CD8-positive, alpha-beta T cell (primary cell): ENCODE measurements at places on chromosomes 7 and 10.
A peak's percentile ranks its signal among the peaks of the same experiment; 100 is the strongest.

DNA sequence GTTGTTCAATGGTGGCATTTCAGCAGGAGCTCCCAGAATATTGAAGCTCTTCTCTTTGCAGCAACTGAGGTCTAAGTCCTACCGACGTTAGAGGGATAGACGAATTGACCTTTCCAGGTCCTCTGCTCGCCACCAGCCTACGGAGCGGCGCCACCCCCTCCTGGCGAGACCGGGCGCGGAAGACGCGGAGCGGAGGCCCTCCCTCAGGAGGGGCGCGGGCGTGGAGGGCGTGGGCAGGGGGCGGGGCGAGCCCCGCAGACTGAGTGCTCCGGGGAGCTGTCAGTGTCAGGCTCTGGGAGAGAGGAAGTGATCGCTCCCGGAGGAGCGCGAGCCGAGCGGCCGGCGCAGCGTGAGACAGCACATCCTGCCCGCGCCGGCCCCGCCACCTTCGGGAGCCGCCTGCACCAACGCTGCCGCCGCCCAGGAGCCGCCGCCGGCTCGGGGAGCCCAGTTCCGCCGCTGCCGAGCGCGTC is at the start of gene DYNC1I1:
Gene DYNC1I1, plus strand, starts transcription at position 257 of the 473 bp plus-strand sequence. CDS start 32,176 bp downstream, outside the sequence.
- no peak for DNase-seq

- no peak for DNase-seq
Measured at GRCh38 chr7:113392841-113393540, 274.6 kb upstream of the SMIM30 start.

GRCh38 chr10:113087165-113088029 is 137.3 kb downstream of the TCF7L2 start:
- no peak for DNase-seq

GRCh38 chr10:86520871-86521677 is 518 bp downstream of the WAPL start:
- peak; percentile 60 for DNase-seq

- DNase-seq, result no peak
Measured at GRCh38 chr7:158885624-158886023, 29.3 kb downstream of the DYNC2I1 start.

GRCh38 chr7:94297397-94297838 is 97.3 kb upstream of the COL1A2 start:
- no peak for DNase-seq

DNA sequence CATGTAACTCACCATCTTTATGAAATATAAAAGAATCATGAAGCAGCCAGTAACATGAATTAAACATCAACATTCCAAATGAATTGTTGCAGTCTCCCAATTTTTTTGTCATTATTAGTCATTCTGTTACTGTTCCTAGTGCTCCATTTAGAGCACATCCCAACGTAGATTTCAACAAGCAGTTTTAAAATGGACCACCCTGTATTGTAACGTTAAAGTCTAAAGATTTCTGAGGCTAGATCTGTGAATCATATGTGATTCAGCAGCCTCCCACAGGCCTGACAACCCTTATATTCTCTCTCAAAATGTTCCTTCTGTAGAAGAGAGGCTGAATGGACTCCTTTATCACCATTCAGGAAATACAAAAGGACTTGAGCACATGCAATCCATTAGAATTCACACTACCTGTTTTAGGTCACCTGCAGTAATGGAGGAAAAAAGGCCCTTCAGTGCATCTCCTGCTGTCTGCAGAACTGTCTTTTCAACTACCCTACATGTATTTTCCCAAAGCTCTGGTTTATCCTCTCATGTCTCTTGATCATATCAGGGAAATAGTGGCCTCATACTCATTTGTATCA is 81.4 kb downstream of the CACNA2D1 start:
- DNase-seq, result no peak

DNA sequence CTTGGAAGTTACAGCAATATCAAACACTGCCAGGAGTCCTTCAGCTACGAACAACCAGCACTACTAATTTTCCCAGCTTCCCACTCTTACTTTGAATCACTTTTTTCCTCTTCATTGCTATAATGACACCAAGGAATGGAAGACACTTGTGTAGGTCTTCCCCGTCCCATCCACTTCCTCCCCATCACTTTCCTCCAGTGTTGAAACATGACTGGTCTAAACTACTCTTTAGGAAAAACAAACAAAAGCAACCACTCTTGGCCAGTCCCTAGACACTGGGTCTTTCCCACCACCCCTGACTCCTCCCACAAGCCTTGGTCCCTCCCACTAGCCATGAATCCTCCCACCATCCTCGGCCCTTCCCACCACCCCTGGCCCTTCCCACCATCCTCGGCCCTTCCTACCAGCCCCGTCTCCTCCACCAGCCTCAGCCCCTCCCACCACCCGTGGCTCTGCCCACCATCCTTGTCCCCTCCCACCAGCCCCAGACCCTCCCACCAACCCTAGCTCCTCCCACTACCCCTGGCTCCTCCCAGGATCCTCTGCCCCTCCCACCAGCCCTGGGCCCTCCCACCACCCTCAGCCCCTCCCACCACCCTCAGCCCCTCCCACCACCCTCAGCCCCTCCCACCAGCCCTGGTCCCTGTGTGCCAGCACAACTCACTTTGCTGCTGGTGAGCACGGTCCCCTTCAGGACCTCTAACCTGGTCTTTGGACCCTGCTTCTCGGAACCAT is 68.5 kb downstream of the CXCL12 start:
- DNase-seq, result peak; percentile 56

- DNase-seq, result no peak
Measured at GRCh38 chr10:45063591-45064231, 63.0 kb downstream of the ZNF22 start.

GRCh38 chr10:37895674-37896073 is 38.3 kb upstream of the ZNF248 start:
- DNase-seq, result no peak

DNA sequence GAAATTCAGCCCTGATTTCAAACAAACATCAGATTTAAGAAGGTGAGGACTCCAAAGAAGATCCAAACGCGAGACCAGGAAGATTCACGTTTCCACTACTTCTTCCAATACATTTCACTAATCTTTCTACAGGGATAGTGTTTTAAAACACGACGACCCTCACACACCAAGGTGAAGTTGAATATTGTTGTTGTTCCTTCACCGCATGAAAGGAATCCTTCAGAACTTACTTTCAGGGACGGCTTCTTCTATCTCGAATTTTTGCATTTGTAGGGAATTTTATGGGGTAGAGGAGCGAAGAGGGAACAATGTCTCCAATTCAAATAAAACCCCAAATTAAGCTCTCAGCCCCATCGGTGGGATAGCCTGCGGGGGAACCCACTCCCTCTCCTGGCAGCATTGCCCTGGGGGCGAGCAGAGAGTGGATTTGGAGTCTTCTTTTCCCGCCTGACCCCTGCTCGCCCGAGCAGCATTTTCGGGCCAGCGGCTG is 1.5 kb upstream of the GATA3 start:
- DNase-seq, result no peak
